ENCODE measurements at places on chromosomes 7 and 10. TPM values are rescaled to one million over a fixed set of nuclear protein-coding genes. Genes with fewer than 3 reads are reported as not detected.

DNA sequence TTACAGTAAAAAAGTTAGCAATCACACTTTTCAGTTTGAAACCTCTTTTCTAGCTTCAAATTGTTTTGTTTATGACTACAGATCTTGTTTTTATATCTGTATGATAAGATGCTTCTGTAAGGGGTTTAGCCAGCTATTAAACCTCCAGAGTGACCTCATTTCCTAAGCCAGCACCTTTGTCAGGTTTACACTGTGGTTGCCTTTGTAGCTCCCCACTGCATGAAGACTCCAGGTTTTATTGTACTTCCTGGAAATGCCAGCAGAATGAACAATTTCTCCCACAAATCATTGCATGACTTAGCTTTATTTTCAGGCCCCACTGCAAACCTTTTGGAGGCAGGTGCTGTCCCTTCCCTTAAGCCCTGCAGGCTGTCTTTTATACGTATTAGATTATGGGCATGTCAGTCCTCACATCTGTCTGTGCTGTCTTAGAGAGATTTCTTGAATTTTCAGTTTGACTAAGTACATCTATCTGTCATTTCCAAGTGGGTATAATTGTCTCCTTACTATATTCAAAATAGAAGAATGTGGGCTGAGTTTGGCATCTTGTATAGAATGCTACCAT lies 8.2 kb upstream of the AGR3 start:
- no peak for DNase-seq

DNA sequence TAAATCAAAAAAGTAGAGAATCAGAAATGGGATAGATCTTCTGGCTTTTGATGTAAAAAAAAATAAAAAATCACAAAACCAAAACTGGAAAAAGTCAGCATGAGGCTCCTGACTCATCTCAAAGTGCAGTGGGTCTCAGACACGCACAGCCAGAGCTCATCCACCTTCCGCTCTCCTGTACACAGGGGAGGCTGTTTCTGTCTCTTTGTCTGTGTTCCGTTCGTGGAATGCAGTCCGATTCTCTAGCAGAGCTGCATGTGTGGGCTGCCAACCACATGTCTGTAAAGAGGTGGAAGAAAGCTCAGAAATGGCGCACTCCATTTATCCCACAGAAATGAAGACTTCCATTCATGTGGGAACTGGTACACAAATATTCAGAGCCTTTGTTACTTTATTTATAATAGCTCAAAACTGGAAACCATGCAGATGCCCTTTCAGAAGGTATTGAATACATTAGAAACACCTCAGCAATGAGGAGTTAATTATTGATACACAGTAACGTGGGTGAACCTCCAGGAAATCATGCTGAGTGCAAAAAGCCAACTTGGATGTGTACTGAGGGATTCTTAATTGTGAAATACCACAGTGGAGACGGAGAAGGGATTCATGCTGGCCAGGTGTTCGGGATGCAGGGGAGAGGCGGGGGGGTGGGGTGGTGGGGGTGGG lies 123.3 kb downstream of the TRRAP start:
- no peak for DNase-seq

- DNase-seq: no peak
Observed at GRCh38 chr10:130263289-130263688, 127.1 kb downstream of the GLRX3 start.

DNA sequence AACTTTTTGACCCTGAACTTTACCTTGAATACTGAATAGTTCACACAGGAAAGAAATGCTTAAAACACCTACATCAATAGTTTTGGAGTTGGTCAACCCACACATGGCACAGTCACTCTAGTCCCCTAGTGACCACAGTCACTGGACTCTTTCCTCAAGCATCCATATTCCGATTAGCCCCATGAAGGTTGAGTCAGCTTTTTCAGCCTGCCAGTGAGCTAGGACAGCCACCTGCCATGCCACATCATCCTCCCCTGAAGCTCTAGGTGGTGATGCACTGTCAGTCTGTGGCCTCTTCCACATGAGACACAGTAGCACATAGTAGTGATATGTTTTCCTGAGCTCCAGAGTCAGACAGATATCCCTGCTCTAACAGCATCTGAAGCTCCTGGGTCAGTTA lies 537.2 kb downstream of the XPNPEP1 start:
- no peak for DNase-seq

DNA sequence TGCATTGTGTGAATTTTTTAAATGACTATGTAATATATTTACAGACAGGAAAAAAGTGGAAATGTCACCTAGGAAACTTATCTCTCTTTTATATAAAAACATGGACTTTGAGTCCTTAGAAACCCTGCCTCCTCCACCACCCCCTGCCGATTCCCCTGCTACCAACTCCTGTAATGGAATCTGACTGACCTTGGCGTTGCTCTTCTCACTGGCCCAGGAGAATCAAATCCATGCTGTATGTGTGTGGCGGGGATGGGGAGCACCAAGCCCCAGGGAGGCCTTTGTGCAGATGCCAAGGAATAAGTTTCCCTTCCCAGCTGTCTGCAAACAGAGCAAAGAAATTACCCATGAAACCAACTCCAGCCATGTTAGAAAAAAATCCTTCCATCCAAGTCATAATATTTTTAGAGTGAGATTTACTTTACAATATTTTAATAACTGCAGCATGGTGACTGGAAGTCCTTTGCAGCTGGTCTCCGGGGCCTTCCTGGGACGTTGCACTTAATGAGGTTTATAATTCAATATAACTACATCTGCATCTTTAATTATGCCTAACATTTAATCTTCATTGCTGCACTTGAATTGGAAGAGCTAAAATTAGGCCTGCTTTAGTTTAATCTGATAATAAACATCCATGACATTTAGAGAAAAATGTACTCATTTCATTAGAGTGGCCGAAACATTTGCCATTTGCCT lies 111.4 kb upstream of the CACUL1 start:
- no peak for DNase-seq

DNA sequence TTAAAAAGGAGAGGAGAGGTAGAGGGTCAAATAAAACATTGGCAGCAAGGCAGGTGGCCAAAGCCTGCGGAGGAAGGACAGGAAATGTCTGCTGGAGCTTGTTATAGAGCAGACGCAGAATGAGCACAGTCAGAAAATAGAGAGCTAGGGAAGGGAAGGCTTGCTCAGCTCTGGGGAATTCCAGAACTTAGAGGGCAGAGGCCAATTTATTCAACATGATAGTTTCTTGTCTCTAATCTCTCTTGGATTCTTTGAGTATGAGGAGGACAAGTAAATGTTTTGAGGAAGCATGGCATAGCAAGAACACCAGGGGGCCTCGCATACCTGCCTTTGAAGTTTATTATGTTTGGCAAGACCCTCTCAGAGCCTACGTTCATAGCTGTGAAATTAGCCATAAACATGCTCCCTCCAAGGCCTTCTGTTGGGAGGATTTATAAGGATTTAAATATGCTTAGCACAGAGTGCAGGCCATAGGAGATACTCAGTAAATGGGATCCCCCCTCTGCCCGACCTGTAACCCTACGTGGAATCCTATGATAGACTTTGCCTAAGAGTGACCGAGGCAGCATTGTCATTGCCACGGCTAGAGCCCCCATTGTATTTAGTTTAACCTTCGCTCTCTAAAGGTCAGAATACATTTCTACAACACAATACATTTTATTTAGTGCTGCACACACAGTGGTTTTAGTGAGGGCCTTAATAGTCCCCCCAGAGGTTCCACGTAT lies 293.9 kb downstream of the CCDC3 start:
- no peak for DNase-seq

GRCh38 chr7:148982654-148983199 lies 45.6 kb downstream of the PDIA4 start:
- no peak for DNase-seq

DNA sequence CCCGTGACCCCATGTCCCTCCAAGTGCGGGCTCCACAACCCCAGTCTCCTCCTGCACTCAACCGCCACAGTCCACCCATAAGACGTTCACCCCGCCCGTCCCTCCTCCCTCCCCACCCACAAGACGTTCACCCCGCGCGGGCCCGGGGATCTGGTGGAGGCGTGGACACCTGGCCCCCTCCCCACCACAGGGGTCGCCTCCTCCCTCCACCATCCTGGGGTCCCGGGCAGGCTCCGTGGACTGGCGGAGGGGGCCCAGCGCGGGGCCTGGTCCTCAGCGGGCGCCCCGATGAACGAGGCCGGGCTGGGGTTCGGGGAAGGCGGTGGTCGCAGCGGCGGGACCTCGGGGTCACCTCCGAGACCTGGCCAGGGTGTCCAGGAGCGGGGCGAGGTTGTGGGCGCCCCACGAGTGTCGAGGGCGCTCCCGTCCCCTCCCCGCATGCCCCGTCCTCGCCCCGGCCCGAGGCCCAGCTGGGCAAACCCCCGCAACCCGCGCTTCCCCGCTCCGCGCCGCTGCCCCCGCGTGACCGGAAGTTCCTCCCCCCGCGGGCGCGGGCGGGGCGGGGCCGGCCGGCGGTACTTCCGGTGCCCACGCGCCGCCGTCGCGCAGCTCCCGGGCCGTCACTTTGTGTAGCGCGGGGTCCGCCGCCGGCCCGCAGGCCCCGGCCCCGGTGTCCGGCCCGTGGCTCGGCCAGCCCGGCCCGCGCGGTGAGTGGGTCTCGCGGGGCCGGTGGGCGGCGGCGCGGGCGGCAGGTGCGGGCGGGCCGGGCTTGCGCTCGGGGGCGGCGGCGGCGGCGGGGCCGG lies at the start of gene ZNF316:
ZNF316 (plus strand) TSS at position 578 of the 803 bp plus-strand sequence. CDS start 5,092 bp downstream, outside the sequence.
- DNase-seq: no peak

- no peak for DNase-seq
Observed at GRCh38 chr7:138475377-138475776, 15.3 kb downstream of the TRIM24 start.

GRCh38 chr10:4596951-4597350 lies 229.1 kb upstream of the AKR1E2 start:
- DNase-seq: no peak

GRCh38 chr7:6423942-6424701 lies 23.6 kb downstream of the DAGLB start:
- DNase-seq: no peak

- no peak for DNase-seq
Observed at GRCh38 chr10:129331207-129331838, 135.7 kb upstream of the MGMT start.

DNA sequence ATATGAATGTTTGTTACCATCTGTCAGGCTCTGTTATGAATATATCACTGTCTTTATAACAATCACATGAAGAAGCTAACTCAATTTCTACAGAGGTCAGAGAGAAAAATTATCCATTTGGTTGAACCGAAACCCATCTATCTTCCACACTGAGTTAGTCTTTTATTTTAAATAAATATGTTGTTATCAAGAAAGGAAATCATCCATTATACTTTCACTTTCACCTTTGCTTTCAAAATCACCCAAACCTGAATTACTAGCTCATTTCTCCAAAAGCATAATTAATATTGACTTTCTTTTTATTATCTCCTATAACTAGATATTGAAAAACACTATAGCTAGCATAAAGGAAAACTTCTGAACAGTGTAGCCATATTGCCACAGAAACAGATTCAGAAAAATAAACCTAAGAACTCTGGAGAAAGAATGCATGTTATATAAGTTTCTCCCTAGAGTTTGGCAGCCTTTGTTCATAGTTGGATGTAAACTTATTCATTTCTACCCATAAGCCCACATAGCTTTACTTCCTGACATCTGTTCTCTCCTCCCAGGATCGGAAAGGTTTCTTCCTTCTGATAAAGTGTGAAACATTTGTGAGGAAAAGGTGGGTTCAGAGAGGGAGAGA lies 66.0 kb downstream of the NPSR1 start:
- DNase-seq: no peak

GRCh38 chr7:74066626-74067025 lies 17.0 kb upstream of the LIMK1 start:
- no peak for DNase-seq

DNA sequence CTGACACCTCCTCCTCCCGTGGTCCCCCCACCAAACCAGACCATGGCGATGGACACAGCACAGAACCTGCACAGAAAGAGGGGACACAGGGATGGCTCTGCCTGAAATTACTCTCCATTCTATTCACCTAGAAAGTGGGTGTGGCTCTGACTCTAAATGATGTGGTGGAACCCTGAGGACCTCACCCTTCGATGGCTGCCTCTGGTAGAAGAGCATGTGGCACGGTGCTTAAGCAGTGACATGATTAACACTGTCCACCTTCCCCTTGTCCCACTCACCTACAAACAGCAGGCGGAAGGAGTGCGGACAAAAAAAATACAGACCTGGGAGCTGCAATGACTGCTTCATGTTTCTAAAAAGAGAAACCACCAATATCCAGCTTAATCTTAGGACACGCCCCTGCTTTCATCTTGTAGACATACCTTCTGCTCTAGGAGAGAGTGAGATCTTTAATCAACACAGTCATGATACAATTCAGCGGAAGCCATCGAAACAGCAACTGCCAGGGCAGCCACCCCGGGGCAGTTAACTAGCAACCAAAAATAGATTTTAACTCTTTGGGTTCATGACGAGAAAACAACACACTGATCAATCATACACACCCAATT lies 11.4 kb downstream of the JCAD start:
- DNase-seq: no peak

- no peak for DNase-seq
Observed at GRCh38 chr7:924541-925231, 29.8 kb downstream of the ADAP1 start.

ACSL5 gene
- polyA plus RNA-seq: 4.6 TPM

GIMAP2 gene
- polyA plus RNA-seq: 7.2 TPM

CLCN1 gene
- 0.21 TPM for polyA plus RNA-seq

PKD1L1 gene
- 0.73 TPM for polyA plus RNA-seq
